ENCODE measurements at places on chromosomes 11 and 22.

DNA sequence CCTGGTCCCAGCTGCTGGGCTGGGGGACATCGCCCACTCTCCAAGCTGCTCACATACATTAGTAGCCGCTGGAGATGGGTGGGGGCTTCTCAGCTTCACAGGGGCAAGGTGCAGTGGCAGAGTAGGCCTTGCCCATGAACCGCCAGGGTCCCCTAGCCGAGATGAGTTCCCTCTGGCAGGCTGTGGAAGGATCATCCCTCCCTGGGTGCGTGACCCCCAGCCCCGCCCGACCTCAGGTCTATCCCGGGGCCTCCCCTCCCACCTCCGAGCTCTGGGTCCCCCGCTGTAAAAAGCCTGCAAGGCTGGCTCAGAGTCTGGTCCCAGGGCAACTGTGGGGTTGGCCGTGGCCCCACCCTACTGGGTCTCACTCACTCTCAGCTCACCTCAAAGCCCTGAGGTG is 15.3 kb upstream of the TPCN2 start:
- DNase-seq, result no peak

DNA sequence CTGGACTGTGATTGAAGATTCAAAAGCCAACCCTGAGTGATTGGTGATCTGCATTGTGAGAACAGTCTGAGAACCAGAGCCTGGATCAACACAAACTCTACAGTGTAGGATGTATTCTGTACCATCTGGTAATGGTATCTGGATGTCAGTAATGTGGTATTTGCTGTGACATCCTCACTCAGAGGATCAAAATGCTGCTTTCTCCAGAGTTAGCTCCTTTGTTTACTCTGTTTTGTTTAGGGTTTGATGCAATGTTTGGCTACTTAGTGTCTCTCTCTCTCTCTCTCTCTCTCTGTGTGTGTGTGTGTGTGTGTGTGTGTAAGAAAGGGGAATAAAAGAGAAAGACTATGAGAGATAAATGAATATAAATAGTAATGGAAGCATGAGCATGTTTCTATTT is 24.3 kb downstream of the CASP4 start:
- DNase-seq, result no peak

- DNase-seq, result no peak
Observed at GRCh38 chr22:21652547-21653545, 10.7 kb downstream of the SDF2L1 start.

DNA sequence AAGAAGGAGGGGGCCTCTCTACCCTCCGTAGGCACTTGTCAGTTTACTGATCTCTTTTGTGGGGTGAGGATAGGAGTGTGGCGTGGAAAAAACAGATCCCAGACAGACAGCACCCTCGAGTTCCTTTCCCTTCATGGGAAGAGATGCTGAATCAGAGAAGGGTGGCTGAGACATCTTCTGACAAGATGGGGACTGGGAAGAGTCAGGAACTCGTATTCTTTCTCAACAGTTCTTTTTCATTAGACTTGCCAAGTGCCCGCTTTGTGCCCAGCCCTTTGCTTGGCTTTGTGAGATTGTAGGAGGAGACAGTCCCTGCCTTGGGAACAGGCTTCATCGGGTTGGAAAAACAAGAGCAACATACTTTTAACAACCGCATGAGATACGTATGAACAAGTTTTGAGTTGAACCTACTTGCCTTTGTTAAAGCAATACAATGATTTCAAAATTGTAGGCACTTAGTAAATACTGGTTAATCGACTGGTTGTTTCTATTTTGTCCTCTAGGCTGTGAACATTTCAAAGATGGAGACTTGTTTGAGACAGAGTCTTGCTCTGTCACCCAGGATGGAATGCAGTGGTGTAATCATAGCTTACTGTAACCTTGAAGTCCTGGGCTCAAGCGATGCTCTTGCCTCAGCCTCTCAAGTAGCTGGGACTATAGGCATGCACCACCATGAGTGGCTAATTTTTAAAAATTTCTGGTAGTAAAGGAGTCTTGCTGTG is 1.1 kb downstream of the RRM1 start:
- DNase-seq, result no peak

- no peak for DNase-seq
Observed at GRCh38 chr11:2934611-2935239, 5.5 kb upstream of the PHLDA2 start.

DNA sequence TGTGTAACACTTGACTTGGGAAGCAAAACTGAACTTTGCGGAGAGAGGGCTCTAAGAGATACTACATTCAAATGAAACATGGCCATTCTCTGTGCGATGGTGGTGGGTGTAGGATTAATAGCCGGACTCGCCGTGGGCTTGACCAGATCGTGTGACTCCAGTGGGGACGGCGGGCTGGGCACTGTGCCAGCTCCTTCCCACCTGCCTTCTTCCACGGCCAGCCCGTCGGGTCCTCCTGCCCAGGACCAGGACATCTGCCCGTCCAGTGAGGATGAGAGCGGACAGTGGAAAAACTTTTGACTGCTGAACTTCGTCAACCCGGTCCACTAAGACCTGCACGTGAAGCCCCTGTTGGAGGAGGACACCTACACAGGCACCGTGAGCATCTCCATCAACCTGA is 137.4 kb downstream of the OR4C45 start:
- no peak for DNase-seq

DNA sequence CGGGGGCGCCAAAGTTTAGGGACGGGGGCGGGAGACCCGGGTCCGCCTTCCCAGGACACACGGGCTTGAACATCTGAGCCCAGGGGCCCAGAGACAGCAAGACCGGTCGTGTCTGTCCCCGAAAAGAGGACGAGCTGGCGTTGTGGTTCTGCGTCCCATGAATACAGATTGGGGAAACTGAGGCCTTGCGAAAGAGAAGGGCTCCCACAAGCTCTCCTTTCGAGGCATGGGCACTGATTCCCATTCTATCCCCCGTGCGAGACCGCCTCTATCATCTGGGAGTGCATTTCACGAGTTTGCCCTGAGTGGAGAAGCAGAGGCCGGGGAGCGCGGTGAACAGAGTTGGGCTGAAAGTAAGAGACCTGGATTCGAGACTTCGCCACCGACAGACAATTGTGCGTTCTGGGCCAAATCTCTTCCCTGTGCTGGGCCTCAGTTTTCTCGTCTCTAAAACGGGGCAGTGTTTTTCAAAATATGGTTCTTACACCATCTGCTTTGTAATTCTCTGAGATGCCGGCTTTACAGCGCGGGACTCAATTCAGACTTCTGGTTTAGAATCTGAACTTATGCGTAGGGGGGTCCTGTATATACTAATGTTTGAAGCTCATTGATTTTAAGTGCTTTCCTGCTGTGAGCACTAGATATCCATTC is 471 bp downstream of the RNF185 start:
- DNase-seq, result no peak

DNA sequence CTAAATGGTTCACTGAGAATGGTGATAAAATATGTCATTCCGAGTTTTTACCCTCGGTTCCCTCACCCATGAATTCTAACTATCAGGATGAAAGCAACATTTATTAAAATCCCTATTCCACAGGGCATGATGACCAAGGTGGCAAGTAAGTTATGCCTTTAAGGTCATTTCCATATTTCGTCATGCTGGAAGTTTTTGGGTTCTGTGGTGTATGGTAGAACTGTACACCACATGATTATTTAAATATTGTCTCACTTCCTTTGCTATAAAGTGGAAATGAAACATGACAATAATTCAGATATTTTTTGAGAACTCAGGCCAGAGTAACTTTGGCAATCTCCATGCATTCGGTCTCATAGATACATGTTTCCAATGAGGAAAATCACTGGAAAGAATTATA is 68.5 kb upstream of the CARD18 start:
- no peak for DNase-seq

- DNase-seq, result no peak
Observed at GRCh38 chr11:15197696-15198095, 83.0 kb downstream of the INSC start.

DNA sequence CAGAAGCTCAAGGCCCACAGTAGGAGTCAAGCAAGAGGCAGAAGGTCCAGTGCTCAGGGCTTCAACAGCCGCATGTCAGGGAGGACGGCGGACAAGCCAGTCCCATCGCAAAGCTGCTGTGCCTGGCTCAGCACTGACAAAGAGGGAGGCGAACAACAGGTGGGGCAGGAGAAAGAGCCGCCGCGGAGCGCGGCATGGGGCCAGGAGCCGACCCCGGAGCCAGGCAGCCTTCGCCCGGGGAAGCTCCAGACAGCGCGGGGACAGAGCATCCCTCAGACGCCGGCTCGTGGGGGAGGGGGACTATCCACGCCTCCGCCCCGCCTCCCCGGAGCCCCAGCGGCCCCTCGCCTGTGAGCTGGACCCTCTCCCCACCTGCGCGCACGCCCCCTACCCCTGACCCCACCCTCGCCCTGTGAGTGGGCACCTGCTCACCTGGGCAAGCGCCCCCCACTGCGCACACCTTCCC is 369 bp downstream of the DHCR7 start:
- DNase-seq, result peak; percentile 43

DNA sequence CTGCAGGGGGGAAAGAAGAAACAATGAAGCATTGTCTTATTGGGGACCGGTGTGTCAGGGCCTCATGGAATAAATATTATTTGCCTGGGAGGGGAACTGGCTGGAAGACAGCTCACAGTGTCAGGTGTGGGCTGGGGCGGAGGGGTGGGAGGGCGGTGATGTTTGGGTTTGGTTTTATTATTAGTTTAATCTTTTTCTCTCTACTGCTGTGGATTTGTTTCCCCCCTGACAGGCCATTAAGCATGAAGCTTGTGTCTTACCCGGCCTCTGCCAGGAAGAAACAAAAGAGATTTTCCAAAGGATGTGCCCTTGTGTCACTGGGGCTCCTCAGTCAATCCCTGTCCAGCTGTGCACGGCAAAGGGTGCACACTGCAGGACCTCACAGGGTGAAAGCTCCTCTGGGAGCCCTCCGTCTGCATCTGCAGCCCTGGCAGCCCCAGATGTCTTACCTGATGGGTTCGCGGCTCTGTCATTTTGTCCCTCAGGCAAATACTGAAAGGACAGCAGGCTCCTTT is 203.1 kb upstream of the TMEM45B start:
- no peak for DNase-seq

GRCh38 chr22:30705710-30706651 is 11.3 kb downstream of the OSBP2 start:
- DNase-seq, result no peak

- DNase-seq, result no peak
Observed at GRCh38 chr11:63521896-63522295, 14.7 kb upstream of the PLAAT4 start.

DNA sequence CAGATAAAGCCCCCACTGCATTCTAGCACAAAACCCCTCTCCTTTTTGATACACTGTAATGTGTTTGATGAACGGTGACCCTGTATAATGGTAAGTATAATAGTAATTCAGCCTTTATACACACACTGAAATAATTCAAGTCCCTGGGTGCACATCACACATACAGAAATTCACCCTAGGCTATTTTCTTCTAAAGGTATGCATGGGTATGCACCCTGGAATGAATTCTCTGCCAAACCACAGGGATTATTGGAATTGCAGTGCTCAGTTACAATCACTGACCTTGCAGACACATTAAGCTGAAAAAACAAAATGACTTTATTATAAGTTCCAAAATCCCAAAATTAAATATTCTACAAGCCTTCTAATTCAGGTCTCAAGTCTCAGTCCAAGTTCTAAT is 245.9 kb upstream of the FAT3 start:
- DNase-seq, result no peak

GRCh38 chr11:108500721-108501120 is 2.5 kb upstream of the POGLUT3 start:
- no peak for DNase-seq

Measured in hepatic stellate cell (primary cell).